BJ (cell line): ENCODE measurements at places on chromosomes 3 and 15.

DNA sequence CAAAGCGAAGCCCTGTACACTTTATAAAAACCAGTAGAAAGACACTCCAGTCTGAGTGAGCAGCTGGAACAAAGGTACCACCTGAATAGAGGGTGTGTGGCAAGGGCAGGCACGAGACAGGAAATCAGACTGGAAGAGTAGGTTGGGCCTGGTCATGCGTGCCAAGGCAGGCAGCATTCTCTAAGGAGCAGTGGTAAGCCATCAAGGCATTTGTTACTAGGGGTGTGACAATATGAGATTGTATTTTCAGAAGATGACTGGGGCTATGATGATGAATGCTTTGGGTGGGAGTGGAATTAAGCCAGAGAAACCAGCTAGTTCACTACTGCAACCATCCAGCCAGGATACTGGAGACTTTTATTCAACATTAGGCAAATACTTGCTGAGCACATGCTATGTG, 5.0 kb downstream of the JMJD7 start:
- DNase-seq, result no peak

DNA sequence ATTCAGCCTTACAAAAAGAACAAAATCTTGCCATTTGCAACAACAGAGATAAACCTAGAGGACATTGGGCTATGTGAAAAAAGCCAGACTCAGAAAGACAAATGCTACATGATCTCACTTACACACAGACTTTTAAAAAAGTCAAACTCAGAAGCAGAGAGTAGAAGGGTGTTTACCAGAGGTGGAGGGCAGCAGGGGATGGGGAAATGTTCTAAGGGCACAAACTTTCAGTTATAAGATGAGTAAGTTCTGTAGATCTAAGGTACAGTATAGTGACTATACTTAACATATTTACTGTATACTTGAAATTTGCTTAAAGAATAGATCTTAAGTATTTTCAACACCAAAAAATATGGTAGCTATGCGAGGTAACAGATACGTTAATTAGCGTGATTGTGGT, 3.0 kb downstream of the MYEF2 start:
- DNase-seq, result no peak

DNA sequence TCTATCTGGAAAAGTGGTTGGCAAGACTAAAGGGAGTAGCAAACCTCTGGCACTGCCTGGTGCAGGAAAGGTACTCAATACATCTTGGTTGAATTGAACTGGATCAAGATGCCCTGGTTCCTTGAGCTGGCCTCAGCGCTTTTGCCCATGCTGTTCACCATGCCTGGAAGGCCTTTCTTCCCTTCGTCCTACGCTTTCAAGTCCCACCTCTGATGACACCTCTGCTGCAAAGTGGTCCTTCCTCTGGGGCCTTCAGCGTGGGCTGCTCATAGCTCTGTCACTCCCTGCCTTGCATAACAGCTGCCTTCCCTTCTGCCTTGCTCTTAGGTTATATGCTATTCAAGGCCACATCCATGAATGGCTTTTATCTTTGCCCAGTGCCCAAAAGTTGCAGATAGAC, 23.0 kb downstream of the ITGA11 start:
- DNase-seq, result no peak

DNA sequence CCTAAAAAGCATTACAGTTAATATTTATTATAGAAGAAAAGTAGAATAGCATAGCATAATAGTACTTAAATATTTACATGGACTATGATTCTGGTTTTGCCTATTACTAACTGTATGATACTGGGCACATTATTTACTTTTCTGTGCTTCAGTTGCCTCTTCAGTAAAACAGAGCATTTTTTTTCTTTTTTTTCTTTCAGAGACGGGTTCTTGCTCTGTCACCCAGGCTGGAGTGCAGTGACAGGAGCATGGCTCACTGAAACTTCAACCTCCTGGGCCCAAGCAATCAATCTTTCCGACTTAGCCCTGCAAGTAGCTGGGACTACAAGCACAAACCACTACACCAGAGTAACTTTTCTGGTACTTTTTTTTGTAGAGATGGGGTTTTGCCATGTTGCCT, 47.0 kb downstream of the GYG1 start:
- no peak for DNase-seq

- no peak for DNase-seq
Observed at GRCh38 chr3:186362537-186362842, 456 bp upstream of the DGKG start.

DNA sequence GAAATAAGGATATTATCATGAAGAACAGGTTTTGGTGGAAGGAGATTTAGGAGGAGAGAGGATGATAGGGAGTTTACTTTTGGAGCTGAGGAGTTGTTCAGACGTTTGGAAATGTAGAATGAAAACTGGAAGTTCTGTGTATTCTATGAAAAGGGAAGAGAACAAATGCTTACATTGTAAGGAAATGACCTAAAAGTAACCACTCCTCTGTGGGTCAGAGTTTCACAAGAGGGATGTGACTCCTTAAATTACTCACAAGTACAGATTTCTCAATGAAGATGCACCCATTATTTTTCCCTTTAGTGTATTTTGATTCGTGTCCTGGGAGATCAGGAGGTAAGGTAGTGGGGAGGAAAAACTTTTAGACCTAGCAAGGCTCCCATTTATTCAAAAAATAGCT, 4.0 kb downstream of the RNF13 start:
- DNase-seq, result no peak

- DNase-seq, result no peak
Observed at GRCh38 chr3:9244495-9245183, 4.8 kb downstream of the SRGAP3 start.

DNA sequence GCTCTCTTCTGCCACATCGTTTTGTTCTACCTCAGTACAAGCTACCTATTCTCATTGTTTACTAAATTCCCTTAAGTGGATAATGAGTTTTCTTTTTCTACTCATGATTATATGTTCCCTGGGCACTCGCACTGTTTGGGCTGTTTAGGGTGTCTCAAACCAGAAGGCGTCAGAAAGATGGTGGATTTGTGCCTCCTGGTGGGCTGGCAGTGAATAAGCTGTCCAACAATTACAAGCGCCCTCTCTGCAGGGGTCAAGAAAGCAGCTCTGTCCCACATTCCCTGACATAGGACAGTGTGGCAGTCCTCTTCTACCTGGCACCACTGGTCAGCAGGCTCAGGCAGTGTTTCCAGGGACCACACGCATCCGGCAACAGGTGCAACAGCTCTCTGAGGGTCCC, 173.4 kb upstream of the PPP2R3A start:
- DNase-seq, result no peak

DNA sequence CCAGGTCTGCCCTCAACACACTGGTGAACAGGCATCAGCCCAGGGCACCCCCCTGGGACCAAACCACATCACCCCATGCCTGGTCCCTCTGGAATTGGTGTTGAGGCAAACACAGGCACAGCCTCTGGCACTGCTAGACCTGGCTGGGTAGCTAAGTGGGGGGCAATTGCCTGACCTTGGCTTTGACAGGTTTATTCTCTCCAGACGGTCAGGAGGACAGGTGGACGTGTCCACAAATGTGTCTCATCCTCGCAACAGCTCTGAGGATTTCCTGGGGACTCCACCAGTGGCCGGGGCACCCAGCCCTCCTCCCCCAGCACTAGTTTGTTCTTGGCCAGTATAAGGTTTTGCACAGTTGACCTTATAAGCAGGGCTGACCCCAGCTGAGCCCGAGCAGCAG, 31.3 kb downstream of the TKT start:
- DNase-seq, result no peak

DNA sequence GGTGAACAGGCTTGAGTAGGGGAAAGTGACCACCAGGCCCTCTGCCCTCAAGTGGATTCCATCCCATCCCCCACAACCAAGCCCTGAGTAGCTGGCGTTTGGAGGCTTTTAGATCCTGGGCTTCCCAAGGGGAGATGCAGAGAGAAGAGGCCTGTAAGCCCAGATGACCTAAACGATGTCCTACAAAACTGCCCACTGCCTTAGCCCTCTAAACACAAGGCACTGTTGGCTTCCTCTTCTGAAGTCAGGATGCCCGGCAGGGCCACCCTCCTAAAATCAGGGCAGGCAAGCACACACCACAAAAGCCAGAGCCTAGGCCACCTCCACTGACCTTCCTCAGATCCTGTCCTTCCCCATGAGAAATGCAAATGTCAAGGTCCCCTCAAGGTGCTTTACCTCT, 68.6 kb downstream of the ADCY5 start:
- DNase-seq, result no peak

- DNase-seq, result no peak
Observed at GRCh38 chr3:48930590-48930989, 11.9 kb downstream of the ARIH2 start.

GRCh38 chr3:65732051-65732935, 306.4 kb downstream of the MAGI1 start:
- peak; percentile 22 for DNase-seq

- no peak for DNase-seq
Observed at GRCh38 chr3:64008487-64009351, 14.6 kb downstream of the PSMD6 start.

DNA sequence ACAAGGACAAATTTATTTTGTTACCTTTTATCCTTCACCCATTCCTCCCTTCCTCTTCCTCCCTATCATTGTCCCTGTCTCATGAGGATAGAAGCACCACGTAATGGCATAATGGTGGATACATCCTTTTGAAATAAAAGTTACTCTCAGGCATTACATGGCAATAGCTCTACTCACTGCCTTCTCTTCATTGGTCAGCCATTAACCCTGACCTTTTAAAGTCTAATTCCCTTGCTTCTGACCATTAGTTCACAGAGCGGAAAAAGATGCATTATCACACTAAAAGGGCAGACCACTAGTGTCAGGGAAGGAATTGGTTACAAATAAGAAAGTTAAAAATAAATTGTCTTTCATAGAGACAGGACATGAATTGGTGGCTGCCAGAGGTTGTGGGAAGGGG, 54.6 kb upstream of the EIF1B start:
- DNase-seq, result no peak

- no peak for DNase-seq
Observed at GRCh38 chr3:76673171-76673570, 366.7 kb upstream of the ROBO2 start.

- DNase-seq, result no peak
Observed at GRCh38 chr3:64728994-64729393, 41.2 kb upstream of the ADAMTS9 start.

- DNase-seq, result no peak
Observed at GRCh38 chr15:36903922-36904556, 196.3 kb downstream of the MEIS2 start.

GRCh38 chr15:92101708-92102394, 248.3 kb downstream of the SLCO3A1 start:
- no peak for DNase-seq

GRCh38 chr3:42055291-42055690, 35.9 kb upstream of the TRAK1 start:
- no peak for DNase-seq

DNA sequence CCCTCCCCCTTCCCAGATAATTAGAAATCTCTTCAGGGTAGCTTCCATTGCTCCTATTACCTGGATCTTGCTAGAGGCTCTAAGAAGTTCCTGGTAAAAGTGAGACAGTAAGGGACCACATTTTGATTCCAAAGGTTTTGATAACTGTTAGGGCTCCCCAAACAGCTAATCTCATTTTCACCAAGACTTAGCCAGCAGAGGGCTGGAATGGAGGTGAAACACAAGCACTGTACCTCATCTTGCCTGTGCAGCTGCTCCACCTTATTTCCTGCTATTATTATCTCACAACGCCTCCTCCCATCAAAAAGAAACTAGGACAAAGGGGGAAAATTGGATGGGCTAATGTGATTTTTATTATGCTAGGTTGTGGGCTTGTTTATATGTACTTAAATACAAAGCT, 7.3 kb downstream of the SETD5 start:
- DNase-seq, result no peak

GRCh38 chr15:90230071-90230494, 3.7 kb downstream of the CIB1 start:
- no peak for DNase-seq

DNA sequence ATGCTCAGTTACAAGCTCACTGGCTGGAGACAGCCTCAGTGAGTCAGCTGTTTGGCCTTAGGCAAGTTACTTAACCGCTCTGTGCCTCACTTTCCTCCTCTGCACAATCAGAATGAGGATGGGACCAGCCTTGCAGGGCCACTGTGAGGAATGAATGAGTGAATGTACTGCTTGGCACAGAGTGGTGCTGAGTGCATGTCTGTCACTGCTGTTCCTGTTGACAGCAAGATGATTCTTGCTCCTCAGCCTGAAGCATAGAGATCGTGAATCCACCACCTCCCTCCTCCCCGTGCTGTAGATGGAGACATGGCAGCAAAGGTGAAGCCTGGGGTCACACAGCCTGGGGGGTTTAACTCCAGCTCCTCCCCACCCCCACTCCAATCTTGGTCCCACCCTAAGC, 14.6 kb upstream of the GRIP2 start:
- DNase-seq, result no peak

- DNase-seq, result no peak
Observed at GRCh38 chr15:48596841-48597240, 48.7 kb downstream of the FBN1 start.

GRCh38 chr3:14811684-14812083, 7.1 kb upstream of the FGD5 start:
- DNase-seq, result no peak

GRCh38 chr3:98780343-98780742, 17.2 kb downstream of the ST3GAL6 start:
- no peak for DNase-seq

DNA sequence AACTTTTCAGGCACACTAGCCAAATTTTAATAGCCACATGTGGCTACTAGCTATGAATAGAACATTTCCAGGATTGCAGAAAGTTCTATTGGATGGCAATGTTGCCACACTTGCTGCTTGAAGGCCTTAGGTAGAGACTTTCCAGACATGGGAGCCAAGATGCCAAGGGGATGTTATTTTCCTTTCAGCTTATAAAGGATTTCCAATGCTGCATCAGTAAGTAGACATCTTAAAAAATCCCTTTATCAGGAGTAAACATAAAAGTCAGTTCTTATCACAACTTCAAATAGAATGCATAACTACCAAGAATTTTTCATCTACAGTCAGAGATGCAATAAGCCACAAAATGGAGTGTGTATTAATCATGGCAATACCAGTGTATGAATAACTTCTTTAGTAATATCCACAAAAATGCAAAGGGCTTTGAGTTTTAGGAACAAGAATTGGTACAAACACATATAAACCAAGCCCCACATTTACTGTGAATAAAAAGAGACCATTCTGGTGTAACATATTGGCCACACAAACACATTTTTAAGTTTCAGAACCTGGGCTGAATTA, 457.1 kb upstream of the ADAMTS9 start:
- DNase-seq, result peak; percentile 19

DNA sequence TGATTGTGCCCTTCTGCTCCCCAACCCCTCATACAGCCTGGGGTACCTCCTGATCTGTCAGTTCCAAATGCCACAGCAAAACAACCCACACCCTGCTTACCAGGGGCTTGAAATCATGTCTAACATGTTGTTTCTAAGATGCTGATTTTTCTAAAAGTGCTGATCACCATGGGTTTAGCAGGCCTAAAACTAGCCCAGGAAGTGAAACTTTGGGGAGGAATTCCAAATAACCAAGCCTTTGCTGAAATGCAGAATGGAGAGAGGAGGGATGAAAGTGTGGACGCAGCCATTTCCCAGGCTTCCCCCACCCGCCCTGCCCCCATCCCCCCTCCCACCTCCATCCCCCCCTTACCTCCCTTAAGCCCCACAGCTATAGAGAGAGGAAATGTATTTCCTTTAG, 2.0 kb upstream of the HRH1 start:
- DNase-seq, result no peak

GRCh38 chr3:72176537-72177041, 391.6 kb upstream of the PROK2 start:
- DNase-seq, result no peak

GRCh38 chr3:193140381-193140780, 100.6 kb upstream of the PLAAT1 start:
- DNase-seq, result no peak

- no peak for DNase-seq
Observed at GRCh38 chr3:58384381-58385090, 49.1 kb downstream of the PDHB start.

- DNase-seq, result no peak
Observed at GRCh38 chr3:143637133-143637532, 211.1 kb downstream of the SLC9A9 start.
